ENCODE measurements at places on chromosomes 3 and 15. TPM values are rescaled to one million over a fixed set of nuclear protein-coding genes. Genes with fewer than 3 reads are reported as not detected.

- DNase-seq: no peak
Observed at GRCh38 chr3:195570344-195570743, 13.4 kb downstream of the APOD start.

DNA sequence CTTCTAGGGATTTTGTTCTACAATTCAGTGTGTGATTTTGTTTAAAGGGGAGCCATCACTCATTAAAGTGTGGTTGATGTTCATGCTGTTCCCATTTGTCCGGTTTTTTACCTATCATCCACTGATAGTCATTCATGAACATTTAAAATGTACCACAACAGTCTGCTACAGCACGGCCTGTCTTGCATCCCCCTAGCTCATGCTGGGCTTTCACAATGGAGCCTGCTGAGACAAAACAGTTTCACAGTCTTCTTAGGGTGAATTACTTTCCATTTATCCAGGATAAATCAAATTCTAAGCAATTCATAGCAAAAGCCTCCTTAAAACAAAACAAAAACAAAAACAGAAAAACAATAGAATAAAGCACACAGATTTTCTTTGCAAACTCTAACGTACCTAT, 627.2 kb downstream of the CADM2 start:
- DNase-seq: no peak

USF3 gene
- 14.9 TPM for total RNA-seq

DNA sequence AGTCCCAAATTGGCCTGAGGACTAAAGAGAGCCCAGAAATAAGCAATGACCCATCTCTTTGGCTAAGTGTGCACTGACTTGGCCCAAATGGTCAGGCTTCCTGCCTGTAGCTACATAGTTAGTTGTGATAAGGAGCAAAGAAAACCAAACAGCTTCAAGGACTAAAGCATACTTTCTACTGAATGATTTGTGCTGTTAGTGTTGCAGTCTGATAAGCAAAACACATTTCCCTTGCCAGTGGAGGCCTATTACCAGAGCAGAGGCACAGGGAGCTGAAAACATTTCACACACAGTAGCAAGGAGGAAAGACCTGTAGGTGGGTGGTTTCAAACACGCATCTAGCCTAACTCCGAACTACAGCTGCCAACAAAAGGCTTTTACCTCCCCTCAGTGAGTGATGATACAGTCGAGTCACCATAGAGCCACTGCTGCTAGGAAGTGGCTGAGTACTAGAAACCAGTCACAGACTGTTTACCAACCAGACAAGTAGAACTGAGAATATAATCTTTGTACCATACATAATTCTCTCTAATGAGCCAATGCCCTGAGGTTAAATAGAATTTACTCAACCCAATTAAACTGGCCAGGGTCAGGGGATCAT, 222.3 kb upstream of the THBS1 start:
- no peak for DNase-seq

DNA sequence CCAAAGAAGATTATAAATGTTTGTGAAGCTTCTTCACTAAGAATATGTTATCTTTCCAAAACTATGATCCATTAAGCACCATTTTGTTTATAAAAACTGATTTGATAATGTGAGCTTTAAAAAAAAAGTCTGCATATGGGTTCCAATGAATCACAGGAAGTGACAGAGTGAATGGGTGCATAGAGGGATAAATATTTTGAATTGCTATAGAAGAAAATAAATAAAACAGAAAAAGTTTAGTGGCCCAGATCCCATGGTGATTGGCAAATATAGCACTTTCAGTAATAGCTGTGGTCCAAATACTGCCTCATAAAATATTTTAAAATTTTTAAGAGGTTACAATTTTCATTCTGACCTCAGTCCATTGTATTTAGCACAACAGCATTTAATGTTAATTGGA, 19.2 kb downstream of the CPA3 start:
- DNase-seq: no peak

- DNase-seq: no peak
Observed at GRCh38 chr3:127324076-127324475, 36.2 kb upstream of the PRR20G start.

- DNase-seq: no peak
Observed at GRCh38 chr15:90674476-90674875, 42.7 kb upstream of the BLM start.

DNA sequence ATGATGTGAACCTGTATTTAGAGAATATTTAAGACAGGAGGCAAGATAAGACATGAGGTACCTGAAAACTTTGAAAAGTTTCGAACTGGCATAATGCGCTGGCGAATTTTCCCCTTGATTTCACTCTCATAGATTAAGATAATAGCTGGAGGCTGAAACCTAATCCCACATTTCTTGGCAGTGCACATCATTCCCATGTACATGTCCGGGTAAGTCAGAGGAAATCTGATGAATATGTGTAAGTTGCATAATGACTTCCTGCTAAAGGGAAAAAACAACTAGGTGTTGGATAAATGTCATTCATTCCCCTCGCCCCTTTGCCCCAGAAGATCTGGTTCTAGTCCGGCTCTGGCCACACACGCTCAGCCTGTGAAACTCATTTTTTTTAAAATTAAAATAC, 3.6 kb downstream of the CEP19 start:
- DNase-seq: no peak

- no peak for DNase-seq
Observed at GRCh38 chr3:196016485-196016884, 65.4 kb downstream of the TFRC start.

GRCh38 chr15:67835297-67836133, 4.3 kb downstream of the RNU6-1 start:
- DNase-seq: no peak

GRCh38 chr3:139769796-139770195, 92.0 kb upstream of the NMNAT3 start:
- DNase-seq: no peak

- DNase-seq: no peak
Observed at GRCh38 chr3:46395766-46396530, 10.9 kb downstream of the CCR5AS start.

RLBP1 gene
- not detected for total RNA-seq

- no peak for DNase-seq
Observed at GRCh38 chr15:71011503-71012155, 103.6 kb upstream of the THSD4 start.

GRCh38 chr15:101811902-101812301, at the start of gene OR4F15:
OR4F15 (plus strand) TSS chr15:101812202; CDS start chr15:101818187, 5,985 bp downstream.
- no peak for DNase-seq

DNA sequence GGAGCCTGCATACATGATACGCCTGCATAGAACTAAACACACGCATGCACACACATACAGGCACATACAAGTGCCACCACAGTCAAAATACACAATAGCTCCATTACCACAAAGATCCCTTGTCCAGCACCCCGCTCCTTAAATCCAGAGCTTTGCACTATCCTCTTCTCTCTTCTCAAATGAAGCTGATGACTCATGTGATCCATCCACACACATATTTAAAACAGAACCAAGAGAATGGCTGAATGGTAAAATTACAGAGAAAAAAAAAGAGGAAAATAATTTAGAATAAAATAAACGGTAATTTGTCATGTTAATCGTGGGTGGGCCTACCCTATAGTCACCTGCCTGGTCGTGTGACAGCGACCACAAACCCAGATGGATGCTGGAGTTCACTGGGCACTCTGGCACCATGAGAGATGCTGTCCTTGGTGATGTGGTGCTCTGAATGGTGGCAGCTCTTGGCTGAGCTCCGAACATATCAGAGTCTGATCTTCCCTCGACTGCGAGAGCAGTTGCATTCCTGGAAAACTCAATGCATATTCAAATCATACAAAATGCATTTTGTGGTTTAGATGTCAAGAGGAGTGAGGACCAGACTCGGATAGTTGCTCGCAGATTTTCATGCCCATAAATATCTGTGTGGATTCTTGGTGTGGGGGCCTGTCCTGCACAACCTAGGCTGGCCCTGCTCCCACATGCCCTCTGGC, 8.9 kb downstream of the IQSEC1 start:
- no peak for DNase-seq

GRCh38 chr15:71562251-71562650, 248.1 kb upstream of the NR2E3 start:
- DNase-seq: no peak
